Kidney (tissue), 22 donors: ENCODE measurements at places on chromosomes 5 and 9. TPM values are rescaled to one million over a fixed set of nuclear protein-coding genes. Genes with fewer than 3 reads are reported as not detected.

The DDX4 gene
- polyA plus RNA-seq = not detected

The KCNIP1 gene
- 3.1 TPM for polyA plus RNA-seq

The ROR2 gene
- polyA plus RNA-seq = 1.5 TPM

The INSL4 gene
- not detected for polyA plus RNA-seq

The PCDHA4 gene
- 1.1 TPM for polyA plus RNA-seq

The SPRY4 gene
- 6.0 TPM for polyA plus RNA-seq

The CCNJL gene
- polyA plus RNA-seq = 3.8 TPM

The RAI14 gene
- 13.2 TPM for polyA plus RNA-seq

The TCF7 gene
- polyA plus RNA-seq = 1.2 TPM

The SLC12A7 gene
- 28.2 TPM for polyA plus RNA-seq

The NACC2 gene
- 7.1 TPM for polyA plus RNA-seq

The HBEGF gene
- polyA plus RNA-seq = 6.0 TPM

The MVB12B gene
- polyA plus RNA-seq = 4.5 TPM

The OR2S2 gene
- not detected for polyA plus RNA-seq

The SLC27A6 gene
- polyA plus RNA-seq = not detected

The PPP3R2 gene
- polyA plus RNA-seq = not detected

The NMUR2 gene
- 0.30 TPM for polyA plus RNA-seq

The BARHL1 gene
- polyA plus RNA-seq = not detected

The CCL27 gene
- polyA plus RNA-seq = not detected

The IFNK gene
- not detected for polyA plus RNA-seq

The BASP1 gene
- 5.1 TPM for polyA plus RNA-seq

The FAM221B gene
- not detected for polyA plus RNA-seq

The SLCO6A1 gene
- polyA plus RNA-seq = not detected

The SH3RF2 gene
- 1.3 TPM for polyA plus RNA-seq

The PCDHGB1 gene
- 0.37 TPM for polyA plus RNA-seq

The EFNA5 gene
- polyA plus RNA-seq = 5.9 TPM

The NME5 gene
- 30.2 TPM for polyA plus RNA-seq

The PCDHGB4 gene
- polyA plus RNA-seq = 1.0 TPM

The JAKMIP2 gene
- 0.71 TPM for polyA plus RNA-seq

The NR5A1 gene
- not detected for polyA plus RNA-seq

The CAMSAP1 gene
- 3.3 TPM for polyA plus RNA-seq

The MAP1B gene
- polyA plus RNA-seq = 3.6 TPM
